ENCODE measurements at places on chromosomes 12 and 14.

DNA sequence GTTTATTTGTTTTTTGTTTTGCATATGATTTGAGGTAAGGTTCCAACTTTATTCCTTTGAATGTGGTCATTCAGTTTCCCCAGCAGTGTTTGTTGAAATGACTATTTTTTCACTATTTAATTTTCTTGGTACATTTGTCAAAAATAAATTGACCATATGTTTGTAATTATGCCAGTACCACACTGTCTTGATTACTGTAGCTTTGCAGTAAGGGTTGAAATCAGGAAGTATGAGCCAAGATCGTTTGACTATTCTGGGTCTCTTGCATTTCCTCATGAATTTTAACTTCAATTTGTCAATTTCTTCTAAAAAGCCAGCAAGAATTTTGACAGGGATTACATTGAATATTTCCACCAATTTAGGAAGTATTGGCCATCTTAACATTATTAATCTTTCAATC lies 199.3 kb upstream of the PPFIA2 start:
- no peak for DNase-seq

- no peak for DNase-seq
These were observed 178.3 kb downstream of the PRKD1 start for GRCh38 chr14:29749327-29749726.

DNA sequence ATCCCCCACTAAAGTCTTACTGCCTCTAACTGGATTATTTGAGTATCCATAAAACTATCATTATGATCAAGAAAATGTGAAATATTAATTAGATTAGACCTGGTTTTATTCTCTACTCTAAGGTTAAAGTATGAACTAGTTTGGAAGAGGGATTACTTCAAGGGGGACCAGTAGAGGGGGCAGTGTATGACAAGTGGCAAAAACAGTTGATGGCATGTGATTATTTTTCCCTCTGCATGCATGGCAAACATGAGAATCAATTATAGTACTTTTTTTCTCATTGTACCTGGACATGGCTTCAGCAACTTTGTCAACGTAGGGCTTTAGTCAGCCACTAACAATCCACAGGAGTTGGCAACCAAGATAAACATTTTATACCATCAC lies 145.0 kb upstream of the SLC38A2 start:
- no peak for DNase-seq

DNA sequence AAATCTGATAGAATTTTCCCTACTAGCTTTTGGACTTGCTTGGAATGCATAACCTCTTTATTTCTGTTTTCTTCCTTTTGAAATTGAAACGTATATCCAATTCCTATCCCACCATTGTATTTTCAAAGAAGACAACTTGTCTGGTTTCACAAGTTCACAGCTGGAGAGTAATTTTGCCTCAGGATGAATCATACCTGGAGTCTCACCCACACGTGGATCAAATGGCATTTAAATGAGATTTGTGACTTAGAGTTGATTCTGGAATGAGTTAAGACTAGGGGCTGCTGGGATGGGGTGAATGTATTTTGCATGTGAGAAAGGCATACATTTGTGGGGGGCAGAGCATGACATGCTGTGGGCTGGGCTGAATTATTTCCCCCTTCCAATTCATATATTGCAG lies 516.5 kb upstream of the MGAT4C start:
- no peak for DNase-seq

DNA sequence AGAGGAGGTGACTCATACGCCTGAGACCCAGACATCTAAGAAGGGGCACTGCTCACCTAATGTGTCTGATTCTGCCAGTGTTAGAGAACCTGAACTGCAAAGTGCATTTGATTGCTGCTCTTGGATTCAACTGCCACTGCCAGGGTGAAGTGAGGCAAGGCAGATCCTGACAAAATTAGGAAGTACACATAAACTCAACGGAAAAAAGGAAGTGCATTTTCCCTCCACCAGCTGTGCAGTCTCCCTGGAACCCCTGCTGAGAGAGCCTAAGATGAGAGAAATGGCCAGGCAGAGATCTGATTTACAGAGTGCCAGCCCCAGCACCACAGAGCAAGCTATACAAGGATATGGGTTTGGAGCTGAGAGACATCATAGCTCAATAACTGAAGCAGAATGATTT lies 215.3 kb downstream of the SEC23A start:
- no peak for DNase-seq

DNA sequence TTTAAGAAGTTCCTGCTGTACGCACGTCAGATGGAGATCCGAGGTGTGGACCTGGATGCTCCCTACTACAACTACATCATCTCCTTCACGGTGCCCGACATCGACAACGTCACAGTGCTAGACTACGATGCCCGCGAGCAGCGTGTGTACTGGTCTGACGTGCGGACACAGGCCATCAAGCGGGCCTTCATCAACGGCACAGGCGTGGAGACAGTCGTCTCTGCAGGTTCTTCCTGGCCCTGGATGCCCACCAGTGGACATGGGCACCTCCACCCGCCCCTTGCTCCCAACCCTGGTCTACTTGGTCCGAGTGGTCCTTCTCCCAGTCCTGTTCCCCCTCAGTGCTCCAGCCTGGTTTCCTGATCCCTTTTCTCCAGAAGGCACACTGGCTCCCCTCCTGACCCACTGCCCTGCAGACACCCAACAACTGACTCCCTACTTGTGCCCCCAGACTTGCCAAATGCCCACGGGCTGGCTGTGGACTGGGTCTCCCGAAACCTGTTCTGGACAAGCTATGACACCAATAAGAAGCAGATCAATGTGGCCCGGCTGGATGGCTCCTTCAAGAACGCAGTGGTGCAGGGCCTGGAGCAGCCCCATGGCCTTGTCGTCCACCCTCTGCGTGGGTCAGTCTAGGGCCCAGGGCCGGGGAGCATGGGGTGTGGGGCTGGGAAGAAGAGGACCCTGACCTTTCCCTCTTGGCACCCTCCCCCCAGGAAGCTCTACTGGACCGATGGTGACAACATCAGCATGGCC lies 32.1 kb upstream of the LRP1-AS start:
- no peak for DNase-seq

GRCh38 chr14:77409131-77409533 lies 14.2 kb downstream of the NOXRED1 start:
- DNase-seq = peak; percentile 16

GRCh38 chr14:101585211-101585610 lies 23.9 kb downstream of the DIO3 start:
- DNase-seq = no peak

GRCh38 chr12:3311491-3312103 lies 179.4 kb upstream of the PRMT8 start:
- DNase-seq = no peak

GRCh38 chr12:2083008-2083407 lies 30.2 kb downstream of the CACNA1C start:
- peak; percentile 22 for DNase-seq

DNA sequence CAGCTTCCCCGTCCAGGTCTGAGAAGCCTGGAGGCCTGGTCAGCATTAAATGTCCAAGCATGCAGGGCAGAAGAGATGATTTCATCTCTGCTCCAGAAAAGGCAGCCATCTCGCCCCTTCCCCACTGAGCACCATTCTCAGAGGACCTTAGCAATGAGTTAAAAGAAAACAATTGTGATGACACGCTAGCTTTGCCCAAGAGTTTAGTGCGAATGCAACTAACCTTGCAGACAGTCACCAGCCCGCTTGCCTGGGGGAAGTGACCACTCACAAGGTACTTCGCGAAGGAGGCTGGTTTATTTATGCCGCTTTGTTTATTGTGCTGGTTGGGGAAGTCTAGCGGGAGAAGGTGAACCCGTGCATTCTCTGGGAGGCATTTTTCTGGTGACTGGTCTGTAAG lies 170.7 kb downstream of the RBM19 start:
- DNase-seq = no peak

Data from DMS 273 treated with DMSO at 0.1 percent for 48 hours (cell line).